EL (cell line): ENCODE measurements at places on chromosomes 6 and 20.

GRCh38 chr6:83908813-83909212, 49.3 kb downstream of the CYB5R4 start:
- DNase-seq = peak; percentile 58

DNA sequence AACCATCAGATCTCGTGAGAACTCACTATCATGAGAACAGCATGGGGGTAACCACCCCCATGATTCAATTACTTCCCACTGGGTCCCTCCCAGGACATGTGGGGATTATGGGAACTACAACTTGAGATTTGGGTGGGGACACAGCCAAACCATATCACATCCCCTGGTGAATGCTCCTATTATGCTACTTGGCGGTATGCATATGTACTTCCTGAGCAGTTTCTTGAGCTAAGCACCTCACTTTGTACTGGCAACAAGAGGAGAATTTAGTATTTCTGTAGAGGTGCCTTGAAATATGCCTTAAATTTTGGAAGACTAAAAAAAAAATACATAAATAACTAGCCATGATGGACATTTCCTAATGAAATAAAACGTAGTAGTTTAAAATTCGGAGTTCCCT, 327.2 kb upstream of the CITED2 start:
- DNase-seq = no peak

DNA sequence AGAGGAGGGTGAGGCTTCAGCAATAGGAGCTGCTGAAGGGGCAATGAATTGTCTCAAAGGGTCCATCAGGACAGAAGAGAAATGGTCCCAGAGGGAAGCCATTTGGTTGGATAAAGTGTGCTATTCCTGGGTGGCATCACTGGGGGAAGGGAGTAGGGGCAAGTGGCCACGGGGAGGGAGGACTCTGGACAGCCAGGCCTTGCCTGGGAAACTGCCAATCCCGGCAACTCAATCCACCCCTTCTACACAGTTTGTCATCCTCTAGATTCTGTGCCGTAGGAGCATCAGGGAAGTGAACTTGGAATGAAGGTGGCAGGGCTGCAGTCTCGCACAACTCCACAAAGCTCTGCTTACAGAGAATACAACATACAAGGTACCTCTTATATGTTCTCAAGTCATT, 59.5 kb upstream of the RIPOR2 start:
- DNase-seq = no peak

GRCh38 chr20:3360752-3361151, 46.7 kb downstream of the DNAAF9 start:
- DNase-seq = no peak

- DNase-seq = no peak
Observed at GRCh38 chr6:14924126-14925024, 321.5 kb upstream of the JARID2 start.

DNA sequence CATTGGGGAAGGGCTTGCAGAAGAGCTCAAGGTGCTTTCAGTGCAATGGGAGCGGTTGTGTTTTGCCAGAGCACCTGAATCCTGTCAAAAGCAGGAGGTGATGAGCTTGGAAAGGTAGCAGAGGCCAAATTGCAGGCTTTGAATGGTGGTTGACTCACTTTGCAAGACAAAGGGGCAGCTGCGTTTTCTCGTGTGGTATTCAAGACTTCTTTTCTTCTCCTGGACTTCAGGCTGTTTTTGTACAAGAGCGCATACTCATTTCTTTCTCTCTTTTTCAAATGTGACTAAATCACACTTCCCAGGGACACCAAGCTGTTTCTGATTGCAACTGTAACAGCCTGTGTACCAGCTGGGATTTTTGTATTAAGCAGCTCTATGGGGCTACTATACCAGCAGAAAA, 32.3 kb downstream of the GHRH start:
- no peak for DNase-seq

GRCh38 chr6:97462031-97462430, 179.0 kb upstream of the MMS22L start:
- no peak for DNase-seq

DNA sequence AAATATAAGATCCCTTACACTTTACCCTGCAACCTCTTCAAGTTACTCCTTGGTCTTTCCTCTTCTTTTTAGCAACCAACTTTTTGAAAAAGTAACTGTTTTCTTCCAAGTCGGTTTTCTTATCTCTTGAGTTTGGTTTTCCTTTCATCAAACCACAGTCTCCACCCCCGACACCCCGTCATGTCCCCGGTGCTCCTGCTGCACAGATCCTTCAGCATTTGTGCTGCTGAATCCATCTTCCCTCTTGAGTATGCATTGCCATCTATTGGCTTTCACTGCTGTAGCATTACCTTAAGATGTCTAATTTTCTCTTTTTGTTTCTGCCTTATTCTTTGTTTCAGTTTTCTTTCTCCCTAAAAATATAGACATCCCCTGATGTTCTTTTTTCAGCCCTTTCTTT, 11.9 kb upstream of the TNFRSF21 start:
- no peak for DNase-seq

GRCh38 chr6:118801257-118801656, 92.7 kb upstream of the ASF1A start:
- DNase-seq = no peak

DNA sequence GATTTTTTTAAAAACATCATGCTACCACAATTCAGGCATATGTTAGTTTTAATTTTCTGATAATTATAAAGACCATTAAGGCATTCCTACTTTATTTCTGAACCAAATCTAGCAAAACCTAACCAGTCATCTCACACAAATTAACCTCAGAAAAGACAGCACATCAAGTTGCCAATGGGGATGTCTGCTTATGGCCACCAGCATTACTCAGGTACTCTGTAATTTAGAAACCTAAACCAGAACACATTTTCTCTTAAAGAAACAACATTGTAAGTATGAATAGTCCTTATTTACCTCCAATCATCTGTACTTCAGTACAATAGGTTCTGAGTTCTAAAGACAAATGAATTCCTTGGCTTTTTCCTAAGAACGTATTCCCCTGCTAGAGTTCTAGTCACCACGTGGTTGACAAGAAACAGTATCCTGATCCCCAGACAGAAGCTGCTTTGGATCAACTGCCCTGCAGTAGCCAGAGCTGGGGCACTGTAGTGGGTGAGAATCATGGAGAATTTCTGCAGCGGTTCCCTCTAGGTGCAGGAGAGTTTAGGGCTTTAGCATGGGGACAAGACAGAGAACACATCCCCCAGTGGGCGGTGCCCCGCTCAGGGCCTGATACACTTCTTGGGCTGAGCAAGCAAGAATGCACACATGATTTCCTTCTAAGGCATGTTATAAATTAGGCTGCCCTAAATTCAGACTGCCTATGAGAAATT, 15.4 kb downstream of the GCLC start:
- no peak for DNase-seq

- DNase-seq = peak; percentile 60
Observed at GRCh38 chr20:4997222-4997621, 4.1 kb downstream of the SLC23A2 start.

DNA sequence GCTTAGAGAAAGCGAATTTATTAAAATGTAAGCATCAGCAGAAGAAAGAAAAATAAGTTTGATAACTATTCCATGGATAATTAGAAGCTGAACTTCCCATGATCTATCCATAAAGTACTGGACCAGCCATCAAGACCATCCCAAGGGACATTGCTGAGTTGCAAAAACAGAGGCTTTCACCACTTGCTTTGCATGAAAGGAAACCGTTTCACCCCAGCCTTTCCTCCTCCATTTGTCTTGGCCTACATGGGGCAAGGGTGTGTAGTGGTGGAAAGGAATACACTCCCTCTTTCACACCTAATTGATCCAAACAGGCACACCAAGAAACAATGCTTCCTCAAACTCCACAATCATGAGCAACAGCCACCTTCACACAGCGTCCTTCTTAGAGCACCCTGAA, 10.4 kb downstream of the HIVEP2 start:
- DNase-seq = no peak
